ENCODE measurements at places on chromosomes 2 and 18. TPM values are rescaled to one million over a fixed set of nuclear protein-coding genes. Genes with fewer than 3 reads are reported as not detected.

DNA sequence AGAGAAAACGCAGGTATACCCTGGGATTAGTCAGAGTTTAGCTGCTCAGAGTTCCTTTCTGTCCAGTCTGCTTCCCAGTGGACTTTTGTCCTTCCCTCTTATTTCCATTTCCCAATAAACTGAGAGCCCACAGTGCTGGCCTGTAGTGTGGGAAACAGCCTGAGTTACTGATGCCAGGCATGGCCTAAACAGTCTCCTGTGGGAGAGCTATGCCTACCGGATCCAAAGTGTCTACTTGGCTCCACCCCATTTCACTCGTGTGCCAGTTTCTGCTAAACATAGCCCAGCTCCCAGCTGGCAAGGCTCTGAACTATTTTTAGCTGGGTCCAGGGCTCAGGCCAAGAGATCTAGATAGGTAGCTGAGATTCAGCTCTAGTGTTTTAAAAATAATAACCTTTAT, 15.6 kb upstream of the PPP1CB start:
- DNase-seq = no peak

DNA sequence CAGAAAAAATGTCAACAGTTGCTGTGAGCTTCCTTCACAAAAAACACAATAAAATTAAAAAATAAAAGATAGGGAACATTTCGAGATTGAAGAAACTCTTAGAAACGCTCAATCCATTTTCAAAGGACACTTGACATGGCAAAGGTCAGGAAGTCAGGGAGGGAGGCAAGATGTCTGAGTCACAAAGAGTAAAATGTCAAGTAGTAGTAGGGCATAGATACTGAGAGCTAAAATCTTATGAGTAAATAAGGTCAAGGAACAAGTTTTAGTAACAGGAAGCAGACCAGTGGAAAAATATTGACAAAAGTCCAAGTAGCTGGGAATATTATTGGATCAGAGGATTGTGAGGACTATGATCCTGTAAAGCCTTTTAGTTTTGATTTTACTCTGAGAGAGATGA, 495.6 kb downstream of the TMX3 start:
- DNase-seq = no peak

GRCh38 chr2:211822686-211823335, 715.8 kb downstream of the ERBB4 start:
- DNase-seq = no peak

Gene STAT4
- 0.51 TPM for total RNA-seq

Gene SH3RF3
- total RNA-seq = 8.9 TPM

Gene ING5
- total RNA-seq = 16.7 TPM

Measured in dermis microvascular lymphatic vessel endothelial cell (primary cell).